ENCODE measurements at places on chromosomes 6 and 20.

- DNase-seq, result peak; percentile 91
- no peaks in the 10 kb centered on the region for H3K27me3 ChIP-seq
- H3K27ac ChIP-seq, result peak overlapping the region; percentile 74
Observed at GRCh38 chr6:28355743-28356665, 6.3 kb downstream of the ZKSCAN3 start.

DNA sequence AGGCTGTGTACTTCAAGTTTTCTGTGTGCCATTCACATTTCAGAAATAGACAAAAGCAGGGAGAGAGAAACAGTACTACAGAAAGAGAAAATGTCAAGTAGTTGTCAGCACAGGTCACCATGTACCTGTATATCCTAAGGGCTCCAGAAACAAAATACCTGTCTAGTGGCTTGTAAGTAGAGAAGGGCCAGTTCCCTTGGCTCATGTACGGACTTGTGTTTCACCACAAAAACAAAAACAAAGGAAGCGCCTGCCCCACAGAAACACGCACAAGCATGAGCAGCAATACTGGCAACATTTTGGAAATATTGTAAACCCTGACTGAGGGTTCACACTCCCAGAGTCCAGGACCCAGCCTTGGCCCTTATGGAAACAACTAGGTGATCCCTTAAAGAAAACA is 44.3 kb downstream of the CNKSR3 start:
- no peak overlapping the region for H3K27ac ChIP-seq
- no peaks in the 10 kb centered on the region for H3K36me3 ChIP-seq
- DNase-seq, result no peak
- H3K4me3 ChIP-seq, result no peak overlapping the region

GRCh38 chr6:50815436-50816114 is 3.1 kb upstream of the TFAP2B start:
- H3K27me3 ChIP-seq, result peaks cover 38% of the 10 kb centered on the region
- no peak overlapping the region for H3K27ac ChIP-seq
- no peaks in the 10 kb centered on the region for H3K36me3 ChIP-seq
- peak; percentile 67 for DNase-seq
- no peaks in the 10 kb centered on the region for H3K4me1 ChIP-seq

DNA sequence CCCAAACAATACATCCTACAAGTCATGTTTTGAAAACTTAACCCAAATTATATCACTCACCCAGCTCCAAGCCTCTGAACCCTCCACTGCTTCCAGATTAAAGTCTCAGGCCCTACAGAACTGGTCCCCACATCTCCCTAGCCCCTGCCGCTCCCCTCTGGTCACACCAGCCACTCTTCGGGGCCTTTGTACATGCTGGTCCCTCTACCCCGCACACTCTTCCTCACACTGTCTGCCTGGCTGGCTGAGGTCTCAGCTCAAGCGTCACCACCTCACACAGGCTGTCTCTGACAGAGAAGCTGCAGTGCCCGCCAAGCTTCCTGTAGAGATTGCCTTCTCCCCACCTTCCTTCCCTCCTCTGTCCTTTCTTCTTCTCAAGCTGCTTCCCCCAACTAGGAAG is 192.4 kb downstream of the PREX1 start:
- H3K4me3 ChIP-seq, result no peak overlapping the region
- H3K27ac ChIP-seq, result no peak overlapping the region
- no peaks in the 10 kb centered on the region for H3K4me1 ChIP-seq

GRCh38 chr20:38453941-38454340 is 18.7 kb upstream of the RALGAPB start:
- H3K4me3 ChIP-seq, result no peak overlapping the region
- no peak overlapping the region for H3K27ac ChIP-seq
- DNase-seq, result no peak
- H3K36me3 ChIP-seq, result peaks cover 8% of the 10 kb centered on the region
- H3K4me1 ChIP-seq, result peaks cover 33% of the 10 kb centered on the region

All from GM23248 (cell line).